ENCODE measurements at places on chromosomes 12 and 14.

- no peak for DNase-seq
These were observed 1.6 kb downstream of the GZMH start for GRCh38 chr14:24607635-24608514.

- no peak for DNase-seq
These were observed 75.8 kb downstream of the MOK start for GRCh38 chr14:102229071-102229738.

GRCh38 chr14:97705976-97706375 is 908.8 kb downstream of the VRK1 start:
- no peak for DNase-seq

GRCh38 chr12:75838309-75838708 is 193.3 kb downstream of the PHLDA1 start:
- no peak for DNase-seq

- no peak for DNase-seq
These were observed 40.0 kb upstream of the ST8SIA1 start for GRCh38 chr12:22374508-22374907.

DNA sequence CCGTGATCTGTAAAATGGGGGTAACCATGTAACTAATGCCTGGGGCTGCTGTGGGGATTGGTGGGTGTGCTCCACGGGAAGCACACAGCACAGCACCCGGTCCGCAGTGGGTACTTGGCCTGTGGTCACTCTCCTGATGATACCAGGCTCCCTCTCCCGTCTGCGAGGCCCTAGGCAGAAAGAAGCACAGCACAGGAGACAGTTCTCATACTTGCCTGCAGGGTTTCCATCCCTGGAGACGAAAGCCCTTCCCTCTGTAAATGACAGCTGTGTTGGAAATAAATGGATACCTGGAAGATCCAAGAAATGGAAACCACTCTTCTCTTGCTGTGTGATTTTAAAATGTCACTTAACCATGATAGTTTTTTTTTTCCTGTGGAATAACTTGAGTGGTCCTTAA is 7.9 kb upstream of the PRMT8 start:
- DNase-seq, result peak; percentile 9

- no peak for DNase-seq
These were observed 4.8 kb upstream of the SNRNP35 start for GRCh38 chr12:123453165-123453564.

GRCh38 chr14:56412468-56413434 is 166.8 kb upstream of the TMEM260 start:
- DNase-seq, result no peak

DNA sequence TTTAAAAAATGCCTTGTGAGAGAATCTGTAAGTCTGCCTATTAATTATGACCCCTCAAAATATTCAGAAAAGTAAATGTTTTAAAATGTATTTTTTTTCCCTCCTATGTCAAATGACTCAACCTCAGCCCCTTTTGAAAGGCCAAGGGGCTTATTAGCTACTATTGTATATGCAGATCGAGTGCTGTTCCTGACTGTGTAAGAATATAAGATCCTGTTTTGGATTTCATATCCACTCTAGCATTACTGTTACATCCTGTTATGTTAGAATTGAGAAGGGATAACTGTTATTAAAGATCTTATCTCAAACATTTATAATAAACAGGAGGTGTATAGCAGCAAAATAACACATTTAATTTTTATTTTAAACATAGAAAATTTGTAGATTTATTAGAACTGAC is 46.6 kb upstream of the TPH2 start:
- DNase-seq, result no peak

DNA sequence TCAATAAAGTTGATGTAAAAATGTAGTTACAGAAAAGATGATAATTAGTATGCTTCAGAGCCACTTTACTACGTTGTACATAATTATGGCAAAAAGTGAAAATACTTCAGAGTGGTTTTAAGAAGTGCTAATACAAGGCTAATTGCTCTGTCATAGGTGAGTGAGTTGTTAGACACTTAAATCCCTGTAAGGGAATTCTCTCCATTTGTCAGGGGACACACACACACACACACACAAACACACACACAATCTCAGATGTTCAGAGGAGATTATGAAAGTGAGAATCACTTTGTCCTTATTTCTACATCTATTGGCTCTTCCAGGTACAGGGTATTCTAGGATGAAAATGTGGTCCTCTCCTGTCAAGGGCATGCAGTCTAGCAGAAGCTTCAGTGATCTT is 208.3 kb upstream of the PELI2 start:
- DNase-seq, result no peak

- DNase-seq, result no peak
These were observed 766 bp downstream of the RERG start for GRCh38 chr12:15220451-15220850.

GRCh38 chr12:4943067-4943937 is 33.6 kb downstream of the KCNA1 start:
- no peak for DNase-seq

- no peak for DNase-seq
These were observed 55.3 kb downstream of the ELK3 start for GRCh38 chr12:96249196-96250118.

DNA sequence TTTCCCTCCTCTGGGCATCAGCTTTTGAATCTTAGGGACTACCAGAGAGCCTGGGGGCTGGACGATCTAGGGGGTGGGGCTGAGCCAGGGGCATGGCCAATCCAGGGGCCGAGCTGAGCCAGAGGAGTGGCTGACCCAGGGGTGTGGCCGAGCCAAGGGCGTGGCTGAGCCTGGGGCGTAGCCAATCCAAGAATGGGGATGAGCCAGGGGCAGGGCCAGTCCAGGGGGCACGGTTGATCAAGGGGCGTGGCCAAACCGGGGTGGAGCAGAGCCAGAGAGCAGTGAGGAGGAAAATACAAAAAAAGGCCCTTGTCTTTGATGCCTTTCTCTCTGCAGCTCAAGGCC is 219.3 kb upstream of the NOS1 start:
- DNase-seq, result peak; percentile 77

GRCh38 chr12:68805592-68806120 is 2.3 kb upstream of the MDM2 start:
- no peak for DNase-seq

DNA sequence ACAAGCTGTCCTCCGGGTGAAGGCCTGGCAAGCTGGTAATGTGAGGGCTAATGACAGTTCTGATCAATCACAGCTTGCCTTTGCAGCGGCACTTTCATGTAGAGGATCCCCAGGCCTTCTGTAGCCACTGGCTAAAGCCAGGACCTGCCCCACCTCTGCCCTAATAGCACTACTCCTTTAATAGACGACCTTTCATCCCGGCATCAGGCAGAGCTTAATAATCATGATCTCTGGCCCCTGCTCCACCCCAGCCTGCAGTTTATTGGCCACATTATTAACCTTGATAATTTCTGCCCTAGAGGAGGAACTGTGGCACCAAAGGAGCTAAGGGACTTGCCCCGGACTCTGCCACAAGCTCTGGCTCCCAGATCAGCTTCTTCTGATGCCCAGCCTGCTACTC is 142.3 kb upstream of the TBX3 start:
- no peak for DNase-seq

- DNase-seq, result no peak
These were observed 138.9 kb downstream of the PLXNC1 start for GRCh38 chr12:94287245-94287628.

DNA sequence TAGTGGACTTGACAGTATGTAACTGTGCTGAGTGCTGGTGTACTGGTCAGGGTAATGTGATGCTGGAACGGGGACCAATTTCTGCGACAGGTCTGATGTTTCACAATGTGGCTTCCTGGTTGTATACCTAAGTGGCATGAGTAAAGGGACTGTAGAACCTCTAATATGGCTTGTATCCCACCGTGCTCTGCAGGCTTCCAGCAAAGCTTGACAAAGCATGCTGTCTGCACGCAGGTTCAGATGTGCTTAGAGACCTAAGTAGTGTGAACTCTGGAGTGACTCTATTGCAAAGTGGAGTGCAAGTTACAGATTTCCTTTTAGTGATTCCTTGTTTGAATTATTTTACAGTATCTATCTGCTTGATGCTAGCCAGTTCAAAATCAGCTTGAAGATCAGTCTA is 415.8 kb upstream of the NOVA1 start:
- DNase-seq, result no peak

DNA sequence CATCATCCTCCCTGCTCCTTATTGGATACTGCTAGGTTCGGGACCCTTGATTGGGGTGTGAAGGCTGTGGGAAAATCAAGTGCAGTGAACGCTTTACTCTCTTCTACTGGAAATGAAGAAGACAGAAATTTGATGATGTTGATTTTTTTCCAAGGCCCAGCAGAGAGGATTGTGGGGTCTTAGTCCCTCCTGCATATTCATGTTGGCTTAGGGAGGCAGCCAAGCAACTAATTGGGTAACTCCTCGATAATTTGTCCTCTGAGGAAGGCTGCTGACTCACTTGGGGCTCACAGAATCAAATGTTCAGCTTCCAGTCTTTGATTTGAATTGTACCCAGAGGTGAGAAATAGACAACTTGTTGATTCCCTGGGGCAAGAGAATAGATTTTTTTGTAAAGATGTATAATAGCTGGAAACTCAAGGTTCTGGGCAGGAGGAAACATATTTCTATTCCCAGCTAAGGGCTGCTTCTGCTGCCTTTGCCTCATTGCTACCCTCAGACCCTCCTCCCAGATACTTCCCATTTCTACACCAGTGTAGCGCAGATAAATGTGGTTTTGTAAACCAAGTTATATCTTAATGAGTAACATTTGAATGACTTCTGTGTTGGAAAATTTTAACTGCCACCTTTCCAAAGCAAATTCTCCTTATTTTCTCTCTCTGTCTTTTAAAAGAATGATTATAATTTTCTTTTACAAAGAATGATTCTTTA is 21.7 kb downstream of the NEUROD4 start:
- DNase-seq, result no peak

DNA sequence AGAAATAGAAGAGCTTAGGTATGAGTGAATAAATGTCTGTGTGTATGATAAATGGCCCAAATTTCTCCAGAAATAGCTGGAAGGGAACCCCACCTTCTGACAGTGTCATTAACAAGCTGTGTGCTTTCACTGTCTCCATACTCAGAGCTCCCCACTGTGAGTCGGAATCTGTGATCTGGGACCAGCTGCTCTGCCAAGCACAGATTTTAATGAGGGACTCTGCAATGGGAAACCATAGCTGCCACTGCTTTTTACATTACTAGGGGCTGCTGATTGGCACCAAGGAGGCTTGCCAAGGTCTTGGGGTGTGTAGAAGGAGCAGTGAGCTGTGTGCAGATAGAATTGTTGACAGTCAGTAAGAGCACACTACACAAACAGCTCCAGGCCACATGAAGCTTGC is 244.2 kb upstream of the CCDC196 start:
- no peak for DNase-seq

- DNase-seq, result peak; percentile 76
These were observed 35.4 kb upstream of the TMEM179 start for GRCh38 chr14:104639885-104640548.

DNA sequence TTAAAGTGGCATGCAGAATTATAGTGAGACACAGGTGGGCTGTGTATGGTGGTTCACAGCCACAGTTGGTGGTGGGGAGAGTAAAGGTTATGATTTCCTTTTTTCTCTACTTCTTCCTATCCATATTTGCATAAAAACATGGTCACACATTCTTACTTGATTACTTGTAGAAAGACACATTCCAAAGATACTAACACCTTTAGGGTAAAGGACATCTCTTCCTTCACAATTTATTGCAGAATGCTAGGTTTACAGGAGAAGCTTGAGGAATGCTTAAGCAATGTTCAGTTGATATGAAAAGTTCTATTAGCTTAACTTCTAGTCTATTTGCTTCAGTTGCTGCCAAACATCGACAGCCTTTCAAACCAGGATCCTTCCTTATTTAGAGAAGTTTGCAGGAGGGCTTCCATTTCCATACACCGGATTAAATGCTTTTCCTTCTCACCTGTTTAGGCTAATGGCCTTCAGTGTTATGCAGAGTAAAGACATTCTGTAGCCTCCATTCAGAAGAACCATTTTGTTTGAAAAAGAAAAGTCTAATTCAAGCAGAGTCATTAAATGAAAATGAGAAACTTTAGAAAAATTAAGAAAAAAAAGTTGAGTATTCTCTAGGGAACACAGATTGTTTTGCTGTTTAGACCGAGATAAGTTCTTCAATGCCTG is 2.6 kb upstream of the PHC1 start:
- DNase-seq, result no peak

DNA sequence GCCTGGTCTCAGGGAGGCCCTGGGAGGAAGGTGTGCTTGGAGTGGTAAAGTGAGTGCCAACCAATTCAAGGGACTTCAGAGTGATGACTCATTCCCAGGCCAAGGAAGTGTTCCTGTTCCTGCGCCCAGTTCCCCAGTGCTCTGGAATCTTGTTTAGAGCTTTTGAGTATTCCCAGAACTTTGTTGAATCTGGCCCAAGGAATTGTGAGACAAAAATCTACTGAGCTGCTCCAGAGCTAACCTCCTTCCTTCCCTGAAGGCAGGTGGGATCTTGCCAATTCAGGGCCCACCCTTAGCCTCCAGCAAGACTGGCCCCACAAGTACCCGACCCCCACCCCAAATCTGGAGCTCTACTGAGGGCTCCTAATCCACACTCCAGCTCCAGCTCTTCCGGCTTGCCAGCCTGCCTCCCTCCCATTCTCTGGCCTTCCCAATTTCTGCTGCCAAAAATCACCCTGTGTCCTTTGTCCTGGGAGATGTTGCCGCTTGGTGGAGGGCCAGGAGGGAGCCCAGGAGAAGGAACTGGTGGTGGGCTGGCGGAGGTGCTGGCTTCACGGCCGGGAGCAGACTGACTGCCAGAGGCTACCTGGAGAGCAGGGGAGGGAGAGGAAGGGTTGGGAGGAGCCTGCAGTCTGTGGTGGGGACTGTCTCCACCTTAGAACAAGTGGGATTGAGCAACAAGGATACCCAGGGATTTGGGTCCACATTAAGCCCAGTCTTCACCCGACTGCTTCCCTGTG is 2.0 kb upstream of the ATN1 start:
- DNase-seq, result peak; percentile 67

- DNase-seq, result no peak
These were observed 335.7 kb downstream of the FOXG1 start for GRCh38 chr14:29102266-29102665.

DNA sequence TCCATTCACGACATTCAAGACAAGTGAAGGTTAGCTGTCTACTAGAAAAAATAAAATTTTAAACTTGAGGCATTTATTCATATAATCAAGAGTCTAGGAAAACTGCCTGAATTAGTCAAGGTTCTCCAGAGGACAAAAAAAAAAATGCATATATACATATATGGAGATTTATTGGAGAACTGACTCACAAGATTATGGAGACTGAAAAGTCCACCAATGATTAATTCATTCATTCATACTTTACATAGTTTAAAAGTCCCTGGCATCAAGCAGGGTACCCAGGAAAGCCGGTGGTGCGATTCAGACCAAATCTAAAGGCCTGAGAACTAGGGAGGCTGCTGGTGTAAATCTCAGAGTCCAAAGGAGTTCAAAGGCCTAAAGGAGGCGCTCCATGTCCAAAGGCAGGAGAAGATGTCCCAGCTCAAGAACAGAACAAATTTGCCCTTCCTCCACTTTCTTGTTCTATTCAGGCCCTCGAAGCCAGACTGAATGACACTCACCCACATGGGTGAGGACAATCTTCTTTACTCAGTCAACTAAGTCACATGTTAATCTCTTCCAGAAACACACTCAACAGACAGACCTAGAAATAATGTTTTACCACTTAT is 64.3 kb downstream of the ANKS1B start:
- peak; percentile 54 for DNase-seq

Measured in SK-MEL-5 (cell line).